Muscle of leg (tissue), 16 donors: ENCODE measurements at places on chromosomes 3 and 15. TPM values are rescaled to one million over a fixed set of nuclear protein-coding genes. Genes with fewer than 3 reads are reported as not detected.

FMN1 gene
- total RNA-seq: 1.6 TPM

GRCh38 chr3:26963361-26963743, 340.8 kb downstream of the LRRC3B start:
- DNase-seq: no peak
- H3K4me1 ChIP-seq: peaks cover 5% of the 10 kb centered on the region
- no peaks in the 10 kb centered on the region for H3K36me3 ChIP-seq

- H3K4me3 ChIP-seq: no peak overlapping the region
- no peak for DNase-seq
- H3K36me3 ChIP-seq: no peaks in the 10 kb centered on the region
- H3K4me1 ChIP-seq: no peaks in the 10 kb centered on the region
Observed at GRCh38 chr3:59502806-59503205, 453.0 kb upstream of the CFAP20DC start.

DNA sequence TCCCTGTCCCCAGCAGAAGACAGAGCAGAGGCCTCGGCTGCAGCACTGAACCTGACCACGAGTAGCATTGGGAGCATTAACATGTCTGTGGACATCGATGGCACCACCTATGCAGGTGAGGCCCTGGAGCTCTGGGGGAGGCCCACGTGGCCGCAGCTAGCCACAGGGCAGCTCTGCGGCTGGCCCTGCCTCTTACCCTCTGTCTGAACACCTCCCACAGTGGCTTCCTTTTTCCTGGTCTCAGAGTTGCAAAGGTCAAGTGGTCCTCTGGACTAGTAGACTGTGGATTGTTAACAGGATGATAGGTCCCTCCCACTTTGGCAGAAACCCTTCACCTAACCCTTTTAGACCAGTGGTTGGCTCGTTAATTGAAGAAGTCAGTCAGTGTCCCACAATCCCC, 22.5 kb upstream of the CLK3 start:
- H3K36me3 ChIP-seq: peaks cover 42% of the 10 kb centered on the region
- H3K4me3 ChIP-seq: no peak overlapping the region
- DNase-seq: no peak
- H3K27ac ChIP-seq: no peak overlapping the region
- peaks cover 6% of the 10 kb centered on the region for H3K4me1 ChIP-seq
- no peaks in the 10 kb centered on the region for H3K27me3 ChIP-seq

GRCh38 chr3:101720851-101721840, 3.3 kb upstream of the CEP97 start:
- H3K4me1 ChIP-seq: peaks cover 11% of the 10 kb centered on the region
- peak overlapping the region; percentile 56 for H3K27ac ChIP-seq
- peak; percentile 48 for DNase-seq
- H3K4me3 ChIP-seq: no peak overlapping the region
- H3K27me3 ChIP-seq: no peaks in the 10 kb centered on the region

SLC6A11 gene
- total RNA-seq: under 0.01 TPM

- H3K4me1 ChIP-seq: peaks cover 12% of the 10 kb centered on the region
- peak overlapping the region; percentile 8 for H3K4me3 ChIP-seq
- peak; percentile 82 for DNase-seq
- peak overlapping the region; percentile 60 for H3K27ac ChIP-seq
Observed at GRCh38 chr3:120275618-120276017, 9.4 kb downstream of the GPR156 start.

SETMAR gene
- 18.1 TPM for total RNA-seq

RASGRF1 gene
- total RNA-seq: 0.13 TPM

SLC22A14 gene
- 0.18 TPM for total RNA-seq

SHC4 gene
- 2.0 TPM for total RNA-seq

GRCh38 chr3:32340039-32340438, 51.6 kb upstream of the CMTM7 start:
- no peaks in the 10 kb centered on the region for H3K4me1 ChIP-seq
- H3K36me3 ChIP-seq: no peaks in the 10 kb centered on the region
- DNase-seq: peak; percentile 71
- no peak overlapping the region for H3K27ac ChIP-seq
- no peaks in the 10 kb centered on the region for H3K27me3 ChIP-seq
- no peak overlapping the region for H3K4me3 ChIP-seq

SERPINI2 gene
- total RNA-seq: 0.04 TPM

- no peak overlapping the region for H3K27ac ChIP-seq
- no peaks in the 10 kb centered on the region for H3K36me3 ChIP-seq
- H3K4me3 ChIP-seq: no peak overlapping the region
- H3K27me3 ChIP-seq: no peaks in the 10 kb centered on the region
- no peak for DNase-seq
- peaks cover under 1% of the 10 kb centered on the region for H3K4me1 ChIP-seq
Observed at GRCh38 chr3:122508135-122508914, 6.4 kb downstream of the KPNA1 start.

TEX55 gene
- total RNA-seq: not detected

- no peaks in the 10 kb centered on the region for H3K4me1 ChIP-seq
- H3K27me3 ChIP-seq: no peaks in the 10 kb centered on the region
- DNase-seq: no peak
- H3K27ac ChIP-seq: no peak overlapping the region
Observed at GRCh38 chr15:37339856-37340255, 239.5 kb upstream of the MEIS2 start.

RPL4 gene
- 8,508 TPM for total RNA-seq

SPG21 gene
- total RNA-seq: 57.5 TPM

DNA sequence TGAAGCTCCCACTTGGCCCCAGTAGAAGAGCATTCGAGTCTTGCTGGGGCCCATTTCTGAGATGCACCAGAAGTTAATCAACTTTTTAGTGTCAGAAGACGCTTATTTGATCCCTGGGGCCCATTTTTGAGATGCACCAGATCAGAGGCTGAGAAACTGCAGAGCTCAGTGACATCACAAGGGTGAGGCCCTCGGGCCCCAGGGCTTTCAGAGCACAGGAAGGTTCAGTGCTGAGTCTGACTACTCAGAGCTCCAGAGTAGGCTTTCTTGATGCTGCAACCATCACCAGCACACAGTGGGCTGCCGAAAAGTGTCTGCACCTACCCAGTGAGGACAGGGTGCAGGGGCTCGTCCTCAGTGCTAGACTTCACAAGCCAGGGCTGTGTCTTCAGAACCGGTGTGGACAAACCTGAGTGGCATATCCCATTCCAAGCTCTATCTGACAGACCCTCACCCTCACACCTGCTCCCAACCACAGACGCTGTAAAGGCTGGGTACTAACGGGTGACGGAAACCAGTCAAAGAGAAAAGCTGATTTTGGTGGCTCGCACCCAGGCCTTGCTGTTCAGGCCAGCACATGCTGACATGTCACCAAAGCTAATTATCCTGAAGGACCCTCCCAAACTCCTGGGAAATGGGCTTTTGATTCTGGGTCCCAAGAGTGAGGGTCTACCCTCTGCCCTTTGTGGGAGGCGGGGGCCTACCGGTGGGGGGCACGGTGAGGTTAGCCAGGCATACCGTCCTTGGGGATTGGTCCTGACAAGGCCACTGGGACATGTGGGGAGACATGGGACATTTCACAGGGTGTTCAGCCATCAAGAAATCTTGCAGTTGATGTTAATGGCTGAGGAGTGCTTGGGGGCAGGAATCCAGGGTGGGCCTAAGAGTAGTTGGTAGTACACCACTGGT, 83.0 kb downstream of the PDCD6IP start:
- H3K36me3 ChIP-seq: no peaks in the 10 kb centered on the region
- H3K27me3 ChIP-seq: no peaks in the 10 kb centered on the region
- H3K27ac ChIP-seq: no peak overlapping the region
- H3K4me1 ChIP-seq: peaks cover 8% of the 10 kb centered on the region
- no peak overlapping the region for H3K4me3 ChIP-seq

DNA sequence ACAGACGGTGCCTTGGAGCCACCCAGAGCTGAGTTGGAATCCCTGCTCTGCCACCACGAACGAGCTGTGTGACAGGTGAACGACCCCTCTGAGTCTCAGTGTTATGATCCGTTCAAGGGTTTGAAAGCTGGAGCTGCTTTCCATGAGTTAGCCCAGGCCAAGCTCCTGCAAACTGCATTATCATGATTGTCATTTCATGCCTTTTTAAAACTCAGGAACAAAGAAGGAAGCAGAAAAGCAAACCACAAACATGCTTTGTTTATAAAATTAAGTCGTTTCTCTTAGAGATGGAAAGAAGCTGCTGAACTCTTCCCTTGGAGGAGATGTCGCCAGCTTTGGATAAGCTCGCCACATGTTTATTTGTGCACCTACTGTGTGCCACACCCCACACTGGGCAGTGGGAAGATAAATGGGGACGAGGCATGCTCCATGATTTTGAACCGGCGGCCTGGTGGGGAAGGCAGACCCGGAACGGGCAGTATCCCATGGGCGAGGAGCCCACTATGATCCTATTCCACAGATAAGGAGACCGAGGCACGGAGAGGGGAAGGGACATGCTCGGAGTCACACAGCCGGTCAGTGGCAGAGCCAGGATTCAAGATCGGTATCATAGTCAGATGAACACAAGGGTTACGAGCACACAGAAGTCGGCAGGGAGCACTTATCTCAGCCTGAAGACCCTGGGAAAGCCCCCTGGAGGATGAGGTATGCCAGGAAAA, 15.9 kb downstream of the HRH1 start:
- H3K27me3 ChIP-seq: no peaks in the 10 kb centered on the region
- H3K36me3 ChIP-seq: no peaks in the 10 kb centered on the region
- no peak overlapping the region for H3K4me3 ChIP-seq
- peaks cover 8% of the 10 kb centered on the region for H3K4me1 ChIP-seq
- no peak for DNase-seq
- H3K27ac ChIP-seq: no peak overlapping the region

DNA sequence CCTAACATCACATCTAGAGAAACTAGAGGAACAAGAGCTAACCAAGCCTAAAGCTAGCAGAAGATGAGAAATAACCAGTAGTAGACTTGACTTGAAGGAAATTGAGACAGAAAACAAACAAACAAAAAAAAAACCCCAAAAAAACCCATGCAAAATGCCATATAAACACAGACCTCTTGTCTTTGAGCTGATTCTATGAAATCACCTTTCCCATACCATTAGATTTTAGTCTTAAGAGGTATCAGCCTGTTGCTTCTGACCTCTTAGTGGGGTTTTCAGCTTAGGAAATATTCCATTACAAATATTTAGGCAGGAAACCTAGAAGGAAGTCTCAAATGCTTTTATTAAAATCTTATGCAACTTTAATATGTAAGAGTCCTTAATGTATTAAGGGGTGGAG, 23.9 kb upstream of the ST3GAL6 start:
- no peak for DNase-seq
- H3K27ac ChIP-seq: no peak overlapping the region
- no peaks in the 10 kb centered on the region for H3K36me3 ChIP-seq
- H3K4me1 ChIP-seq: no peaks in the 10 kb centered on the region
- H3K27me3 ChIP-seq: no peaks in the 10 kb centered on the region

DNA sequence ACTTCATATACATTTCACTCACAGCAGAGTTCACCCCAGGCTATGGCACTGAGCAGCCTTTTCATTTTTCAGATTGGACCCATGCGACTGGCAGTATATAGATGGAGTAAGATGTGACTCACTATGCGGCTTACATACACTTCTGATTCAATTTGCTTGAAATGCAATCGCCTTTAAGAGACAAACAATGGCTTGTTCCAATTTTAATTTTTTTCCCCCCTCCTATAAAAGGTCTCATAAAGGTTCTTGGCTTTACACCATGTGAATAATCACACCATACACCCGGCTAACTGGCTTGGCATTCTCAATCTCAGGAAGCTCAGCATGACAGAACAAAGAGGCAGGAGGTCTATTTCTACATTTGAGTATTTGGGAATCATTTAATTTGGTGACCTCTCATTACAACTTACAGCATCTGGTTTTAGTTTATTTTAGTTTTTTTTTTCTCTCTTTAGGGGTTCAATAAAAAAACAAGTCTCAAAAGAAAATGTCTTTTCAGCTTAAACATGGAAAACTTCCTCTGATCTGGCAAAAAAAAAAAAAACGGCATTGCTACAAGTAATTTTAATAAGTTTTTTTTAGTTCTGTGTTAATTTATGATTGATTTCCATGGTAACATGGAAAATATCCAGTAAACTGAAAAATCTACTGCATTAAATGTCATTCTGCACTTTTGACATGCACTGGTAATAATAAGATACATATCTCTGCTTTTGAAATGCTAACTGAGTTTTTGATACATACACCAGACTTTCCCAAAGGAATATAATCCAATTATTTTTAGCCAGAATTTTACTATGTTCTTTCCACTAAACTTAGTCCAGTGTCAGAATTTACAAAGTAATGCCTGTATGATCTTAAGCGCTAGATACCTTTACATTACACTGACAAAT, 38.8 kb downstream of the GADL1 start:
- no peaks in the 10 kb centered on the region for H3K4me1 ChIP-seq
- H3K27ac ChIP-seq: peak overlapping the region; percentile 0
- no peaks in the 10 kb centered on the region for H3K36me3 ChIP-seq
- DNase-seq: peak; percentile 74

INKA1 gene
- total RNA-seq: 13.2 TPM

- no peak overlapping the region for H3K4me3 ChIP-seq
- peak overlapping the region; percentile 45 for H3K27ac ChIP-seq
- peaks cover 2% of the 10 kb centered on the region for H3K4me1 ChIP-seq
- peak; percentile 87 for DNase-seq
Observed at GRCh38 chr3:177051411-177051810, 145.9 kb downstream of the TBL1XR1 start.

C3orf80 gene
- 0.13 TPM for total RNA-seq

KCNH8 gene
- 0.09 TPM for total RNA-seq

- H3K4me1 ChIP-seq: peaks cover 11% of the 10 kb centered on the region
- no peak overlapping the region for H3K27ac ChIP-seq
- H3K27me3 ChIP-seq: no peaks in the 10 kb centered on the region
- no peak overlapping the region for H3K4me3 ChIP-seq
Observed at GRCh38 chr3:171658841-171659240, 151.4 kb downstream of the PLD1 start.

- no peaks in the 10 kb centered on the region for H3K27me3 ChIP-seq
- H3K4me3 ChIP-seq: no peak overlapping the region
- H3K27ac ChIP-seq: peak overlapping the region; percentile 53
- peaks cover 9% of the 10 kb centered on the region for H3K4me1 ChIP-seq
- no peaks in the 10 kb centered on the region for H3K36me3 ChIP-seq
Observed at GRCh38 chr3:100089812-100090668, 24.3 kb downstream of the FILIP1L start.

PATL2 gene
- total RNA-seq: 0.66 TPM

DNA sequence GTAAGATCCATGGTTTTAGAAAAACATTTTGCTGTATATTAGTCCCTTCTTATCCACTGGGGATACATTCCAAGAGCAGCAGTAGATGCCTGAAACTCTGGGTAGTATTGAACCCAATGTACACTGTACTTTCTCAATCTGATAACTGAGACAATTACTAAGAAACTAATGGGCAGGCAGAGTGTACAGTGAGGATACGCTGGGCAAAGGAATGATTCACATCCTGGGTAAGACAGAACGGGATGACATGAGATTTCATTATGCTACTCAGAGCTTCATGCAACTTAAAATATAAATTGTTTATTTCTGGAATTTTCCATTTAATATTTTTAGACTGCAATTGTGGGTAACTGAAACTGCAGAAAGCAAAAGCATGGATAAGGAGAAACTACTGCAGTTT, 46.2 kb upstream of the TEX55 start:
- no peaks in the 10 kb centered on the region for H3K27me3 ChIP-seq
- H3K4me1 ChIP-seq: no peaks in the 10 kb centered on the region
- no peak overlapping the region for H3K4me3 ChIP-seq

GUCA1C gene
- not detected for total RNA-seq

HTR3E gene
- not detected for total RNA-seq

ZBED2 gene
- not detected for total RNA-seq

CLDN11 gene
- total RNA-seq: 0.62 TPM

EPHB1 gene
- total RNA-seq: 3.5 TPM

GRCh38 chr3:94272016-94272415, 209.2 kb downstream of the NSUN3 start:
- no peaks in the 10 kb centered on the region for H3K4me1 ChIP-seq
- no peaks in the 10 kb centered on the region for H3K36me3 ChIP-seq
- DNase-seq: no peak
- H3K27ac ChIP-seq: no peak overlapping the region
